GM13976 (cell line): ENCODE measurements at places on chromosomes 3 and 15.

- no peak for DNase-seq
Observed at GRCh38 chr3:75171630-75172230, 492.4 kb upstream of the FRG2C start.

- no peak for DNase-seq
Observed at GRCh38 chr3:23767546-23767945, 38.2 kb upstream of the UBE2E1 start.

- no peak for DNase-seq
Observed at GRCh38 chr3:41632700-41633099, 329.2 kb downstream of the ULK4 start.

GRCh38 chr15:85013785-85014184 is 32.1 kb downstream of the PDE8A start:
- no peak for DNase-seq
